Sigmoid colon (tissue), 7 donors: ENCODE measurements at places on chromosomes 5 and 9. TPM values are rescaled to one million over a fixed set of nuclear protein-coding genes. Genes with fewer than 3 reads are reported as not detected.

Gene ABHD17B
- 35.1 TPM for polyA plus RNA-seq

Gene SLC34A1
- 0.04 TPM for polyA plus RNA-seq

DNA sequence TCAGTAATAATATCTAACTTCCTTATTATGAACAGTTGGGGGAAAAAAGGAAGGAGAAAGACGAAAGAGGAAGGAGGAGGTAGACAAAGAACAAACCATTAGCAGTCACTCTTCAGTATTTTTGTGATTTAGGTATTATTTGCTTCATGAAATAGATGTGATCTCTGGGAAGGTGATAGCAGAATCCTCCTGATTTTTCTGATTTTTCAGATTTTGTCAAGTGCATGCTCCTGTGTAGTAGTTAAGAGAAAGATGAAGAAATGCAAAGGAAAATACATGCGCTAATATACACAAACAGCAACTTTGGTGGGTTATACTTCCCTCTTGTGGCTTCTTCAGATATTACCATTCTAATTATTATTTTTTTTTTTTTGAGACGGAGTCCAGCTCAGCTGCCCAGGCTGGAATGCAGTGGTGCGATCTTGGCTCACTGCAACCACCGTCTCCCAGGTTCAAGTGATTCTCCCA lies 31.6 kb downstream of the LMNB1 start:
- H3K27ac ChIP-seq: no peak overlapping the region
- no peaks in the 10 kb centered on the region for H3K27me3 ChIP-seq
- H3K4me1 ChIP-seq: no peaks in the 10 kb centered on the region
- no peak for DNase-seq

GRCh38 chr5:124395926-124396325 lies 350.5 kb downstream of the ZNF608 start:
- H3K27ac ChIP-seq: no peak overlapping the region
- no peaks in the 10 kb centered on the region for H3K4me1 ChIP-seq
- H3K36me3 ChIP-seq: no peaks in the 10 kb centered on the region
